ENCODE measurements at places on chromosomes 13 and 19.

- DNase-seq, result peak; percentile 74
Observed at GRCh38 chr13:33611121-33611805, 206.7 kb upstream of the RFC3 start.

- no peak for DNase-seq
Observed at GRCh38 chr13:110228936-110229904, 77.7 kb downstream of the COL4A1 start.

DNA sequence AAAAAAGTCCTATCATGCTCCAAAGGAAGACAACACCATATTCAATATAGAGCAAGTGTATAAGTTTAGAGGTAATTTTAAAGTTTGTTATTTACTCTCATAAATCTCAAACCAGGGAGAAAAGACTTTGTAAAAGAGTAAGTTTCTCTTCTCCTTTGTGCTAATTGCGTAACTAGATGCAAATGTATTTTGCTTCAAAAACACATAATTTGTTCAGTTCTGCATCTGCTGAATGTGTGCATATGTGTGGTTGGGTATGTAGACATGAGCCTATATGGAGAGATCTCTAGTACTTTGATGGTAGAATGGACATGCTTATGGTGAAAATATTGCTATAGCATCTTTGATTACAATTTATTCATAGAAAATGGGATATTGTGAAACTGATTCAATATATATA lies 17.8 kb upstream of the MIR17HG start:
- no peak for DNase-seq

DNA sequence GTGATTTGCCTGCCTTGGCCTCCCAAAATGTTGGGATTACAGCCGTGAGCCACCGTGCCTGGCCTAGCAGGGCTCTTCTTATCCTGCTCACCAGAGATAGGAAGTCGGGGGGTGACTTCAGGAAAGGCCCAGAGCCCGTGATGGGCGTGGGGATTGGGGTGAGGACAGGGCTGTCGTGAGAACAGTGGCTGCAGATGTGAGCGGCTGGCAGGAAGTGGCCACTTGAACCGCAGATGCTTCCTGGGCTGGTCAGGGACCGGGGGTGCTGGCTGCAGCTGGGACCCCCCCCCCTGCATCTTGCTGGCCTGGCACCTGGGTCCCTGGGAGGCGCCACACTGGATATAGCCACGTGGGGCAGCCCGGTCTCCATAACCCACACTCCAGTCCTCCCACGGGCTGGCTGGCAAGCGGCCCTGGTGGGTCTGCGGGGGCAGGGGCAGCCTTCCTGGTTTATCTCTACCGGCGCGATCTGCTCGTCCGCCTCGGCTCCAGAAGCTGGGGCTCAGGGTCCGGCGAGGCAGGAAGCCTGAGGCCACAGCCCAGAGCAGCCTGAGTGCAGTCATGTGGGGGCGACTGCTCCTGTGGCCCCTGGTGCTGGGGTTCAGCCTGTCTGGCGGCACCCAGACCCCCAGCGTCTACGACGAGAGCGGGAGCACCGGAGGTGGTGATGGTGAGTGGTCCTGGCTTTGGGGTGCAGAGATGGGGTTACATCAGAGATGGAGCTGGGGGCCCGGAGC lies at the start of gene F2RL3:
TSS of gene F2RL3 (plus strand) at position 371 of the 737 bp plus-strand sequence. CDS start at position 562, 191 bp downstream.
- DNase-seq, result no peak

GRCh38 chr13:21987793-21988192 lies 316.9 kb downstream of the FGF9 start:
- DNase-seq, result no peak

DNA sequence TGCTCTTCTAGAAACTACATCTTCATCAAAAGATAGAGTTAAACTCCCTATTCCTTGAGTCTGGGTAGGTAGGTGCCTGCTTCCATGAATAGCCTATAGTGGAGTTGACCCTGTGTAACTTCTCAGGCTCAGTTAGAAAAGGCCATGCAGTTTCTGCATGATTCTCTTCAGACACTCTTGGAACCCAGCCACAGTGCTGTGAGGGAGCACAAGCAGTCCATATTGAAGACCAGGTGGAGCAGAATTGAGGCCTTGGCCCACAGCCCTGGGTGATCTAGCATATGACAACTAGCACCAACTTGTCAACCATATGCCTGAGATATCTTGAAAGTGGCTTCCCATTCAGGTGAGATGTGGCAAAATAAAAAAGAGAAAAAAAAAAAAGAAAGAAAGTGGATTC lies 10.3 kb upstream of the PAN3 start:
- no peak for DNase-seq

DNA sequence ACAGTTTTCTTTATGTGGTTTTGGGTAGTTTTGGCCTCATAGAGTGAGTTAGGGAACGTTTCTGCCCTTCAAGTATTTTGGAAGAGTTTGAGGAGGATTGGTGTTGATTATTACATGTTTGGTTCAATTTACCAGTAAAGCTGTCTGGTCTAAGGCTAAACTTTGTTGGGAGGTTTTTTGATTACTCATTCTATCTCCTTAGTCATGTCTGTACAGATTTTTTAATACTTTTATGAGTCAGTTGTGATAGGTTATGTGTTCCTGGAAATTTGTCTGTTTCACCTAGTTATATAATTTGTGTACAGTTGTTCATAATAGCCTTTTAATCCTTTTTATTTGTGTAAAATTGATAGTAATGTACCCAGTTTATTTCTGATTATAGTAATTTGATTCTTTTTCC lies 20.4 kb downstream of the RNF17 start:
- DNase-seq, result no peak

- DNase-seq, result peak; percentile 97
Observed at GRCh38 chr19:46133101-46133627, 8.7 kb upstream of the IGFL3 start.

DNA sequence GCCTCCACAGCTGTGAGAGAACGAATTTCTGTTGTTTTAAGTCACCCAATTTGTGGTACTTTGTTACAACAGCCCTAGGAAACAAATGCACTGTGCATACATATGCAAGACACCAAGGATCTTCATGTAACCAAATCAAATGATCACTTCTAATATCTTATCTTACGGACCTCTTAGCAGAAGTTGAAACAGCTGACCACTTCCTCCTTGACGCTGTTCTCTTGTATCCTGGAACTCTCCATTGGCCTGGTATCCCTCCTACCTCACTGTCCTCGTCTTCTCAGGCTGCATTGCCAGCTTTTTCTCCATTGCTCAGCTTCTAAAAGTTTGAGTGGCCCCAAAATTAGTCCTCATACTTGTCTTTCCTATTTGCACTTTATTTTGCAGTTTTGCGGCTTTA lies 200.4 kb downstream of the DLEU7 start:
- DNase-seq, result no peak

GRCh38 chr19:13121551-13122274 lies 3.6 kb downstream of the NACC1 start:
- DNase-seq, result no peak

DNA sequence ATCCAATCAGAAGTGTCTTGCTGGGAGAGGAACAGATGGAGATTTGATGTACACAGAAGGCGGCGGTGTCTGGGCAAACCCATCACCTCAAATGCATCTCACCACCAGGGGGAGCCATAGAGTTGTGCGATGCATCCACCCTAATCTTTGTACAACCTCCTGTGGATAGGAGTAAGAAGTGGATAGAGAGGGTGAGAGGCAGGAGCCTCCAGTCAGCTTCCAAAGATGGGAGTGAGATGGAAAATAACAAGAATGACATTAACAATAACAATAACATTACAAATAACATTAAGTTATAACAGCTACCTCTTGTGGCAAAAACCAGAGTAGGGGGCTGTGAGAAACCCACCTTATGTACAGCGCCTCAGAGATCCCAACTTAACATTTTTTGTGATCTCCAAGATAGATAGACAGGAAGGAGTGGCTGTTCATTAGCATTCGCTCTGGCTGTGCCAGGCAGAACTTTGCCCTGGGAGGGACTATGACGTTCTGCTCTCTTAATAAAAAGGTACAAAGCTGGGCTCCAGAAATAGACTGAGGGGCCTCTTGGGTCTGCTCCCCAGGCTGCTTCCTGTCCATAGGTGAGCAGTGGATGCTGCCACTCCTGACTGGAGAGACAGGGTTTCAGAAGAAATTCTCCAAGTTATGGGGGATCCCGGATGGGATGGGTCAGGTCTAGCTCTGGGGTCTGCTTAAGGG lies 5.2 kb upstream of the CEACAM18 start:
- peak; percentile 33 for DNase-seq

Measured in astrocyte of the spinal cord (primary cell).